Hematopoietic multipotent progenitor cell treated with erythropoietin and hydrocortisone succinate and interleukin-3 and kit ligand, for 17 days (in vitro differentiated cells): ENCODE measurements at places on chromosomes 11 and 22.
A peak's percentile ranks its signal among the peaks of the same experiment; 100 is the strongest.

DNA sequence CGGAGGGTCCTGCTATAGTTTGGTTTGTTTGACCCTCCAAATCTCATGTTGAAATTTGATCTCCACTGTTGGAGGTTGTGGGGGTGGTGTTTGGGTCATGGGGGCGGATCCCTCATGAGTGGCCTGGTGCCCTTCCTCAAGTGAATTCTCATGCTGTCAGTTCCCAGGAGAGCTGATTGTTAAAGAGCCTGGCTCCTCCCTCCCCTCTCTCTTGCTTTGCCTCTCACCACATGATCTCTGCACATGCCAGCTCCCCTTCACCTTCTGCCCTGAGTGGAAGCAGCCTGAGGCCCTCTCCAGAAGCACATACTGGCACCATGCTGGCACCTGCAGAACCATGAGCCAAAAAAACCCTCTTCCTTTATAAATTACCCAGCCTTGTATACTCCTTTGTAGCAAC is 7.1 kb downstream of the TSPAN18 start:
- no peak for DNase-seq

GRCh38 chr11:102320188-102320587 is 2.9 kb downstream of the BIRC3 start:
- no peak for DNase-seq

GRCh38 chr11:67996622-67997474 is 7.0 kb downstream of the UNC93B1 start:
- peak; percentile 91 for DNase-seq

DNA sequence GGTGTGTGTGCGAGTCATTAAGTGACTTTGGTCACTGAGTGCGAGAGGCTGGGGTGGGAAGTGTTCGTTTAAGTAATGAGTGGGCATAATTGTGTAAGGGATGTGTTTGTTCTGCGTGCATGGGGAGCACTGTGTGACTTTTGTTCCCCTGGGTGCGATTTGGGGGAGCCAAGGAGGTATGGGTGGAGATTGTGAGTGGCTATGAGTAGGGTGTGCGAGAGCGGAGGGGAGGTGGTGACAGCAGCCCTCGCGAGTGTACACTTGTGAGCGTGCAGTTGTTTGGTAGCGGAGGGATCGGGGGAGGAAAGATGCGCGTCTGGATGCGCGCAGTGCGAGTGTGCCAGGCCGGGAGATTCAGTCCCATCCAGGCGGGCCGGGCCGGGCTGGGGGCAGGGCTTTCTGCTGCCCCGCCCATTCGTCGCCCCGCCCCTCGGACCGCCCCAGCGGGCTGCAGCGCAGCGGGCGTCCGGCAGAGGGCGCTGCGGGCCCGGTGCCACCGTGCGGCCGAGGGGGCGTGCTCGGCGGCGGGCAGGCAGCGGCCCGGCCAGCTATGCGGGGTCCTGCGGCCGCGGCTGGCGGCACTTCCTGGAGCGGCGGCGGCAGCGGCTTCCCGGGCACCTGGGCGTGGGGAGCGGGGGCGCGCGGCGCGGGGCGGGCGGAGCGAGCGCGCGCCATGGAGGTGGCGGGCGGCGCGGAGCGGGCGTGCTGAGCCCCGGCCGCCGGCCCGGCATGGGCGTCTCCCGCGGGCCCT is at the start of gene DGKZ:
Gene DGKZ (plus strand): TSS at position 578 of the 751 bp plus-strand sequence. CDS start 197 bp downstream, outside the sequence.
- peak; percentile 90 for DNase-seq
